T-helper 1 cell (primary cell): ENCODE measurements at places on chromosomes 3 and 15.

DNA sequence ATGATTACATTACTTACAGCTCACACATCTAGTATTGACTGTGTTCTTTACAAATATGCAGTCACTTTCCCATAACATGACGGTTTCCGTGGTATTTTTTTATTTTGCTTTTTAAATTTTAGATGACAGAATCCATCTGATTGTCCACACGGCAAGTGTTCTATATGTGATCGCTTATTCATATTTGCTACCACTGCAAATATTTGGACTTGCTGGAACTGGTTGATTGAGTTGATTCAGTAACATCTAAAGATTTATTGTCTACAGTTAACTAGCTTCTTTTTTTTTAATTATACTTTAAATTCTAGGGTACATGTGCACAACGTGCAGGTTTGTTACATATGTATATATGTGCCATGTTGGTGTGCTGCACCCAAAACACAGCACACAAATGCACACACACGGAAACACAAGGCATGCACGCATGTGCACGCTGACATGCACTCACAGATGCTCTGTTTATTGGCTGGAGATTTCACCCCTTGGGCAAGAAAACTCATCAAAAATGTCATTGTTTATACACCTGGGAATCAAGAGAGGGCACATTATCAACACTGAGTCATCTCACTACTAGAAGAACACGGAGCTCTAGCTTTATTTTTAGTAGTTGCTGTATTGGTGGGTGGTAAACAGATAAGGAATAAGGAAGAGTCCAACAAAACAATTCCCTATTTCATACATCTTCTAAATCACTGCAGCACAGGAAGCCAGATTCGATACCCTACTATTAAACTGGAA lies 16.4 kb downstream of the ARRDC4 start:
- DNase-seq, result no peak

- DNase-seq, result no peak
Measured at GRCh38 chr15:73629798-73630429, 3.3 kb downstream of the NPTN start.

- DNase-seq, result no peak
Measured at GRCh38 chr3:25820366-25820765, 30.5 kb downstream of the OXSM start.

GRCh38 chr3:45646051-45646585 lies 43.1 kb upstream of the SACM1L start:
- no peak for DNase-seq

DNA sequence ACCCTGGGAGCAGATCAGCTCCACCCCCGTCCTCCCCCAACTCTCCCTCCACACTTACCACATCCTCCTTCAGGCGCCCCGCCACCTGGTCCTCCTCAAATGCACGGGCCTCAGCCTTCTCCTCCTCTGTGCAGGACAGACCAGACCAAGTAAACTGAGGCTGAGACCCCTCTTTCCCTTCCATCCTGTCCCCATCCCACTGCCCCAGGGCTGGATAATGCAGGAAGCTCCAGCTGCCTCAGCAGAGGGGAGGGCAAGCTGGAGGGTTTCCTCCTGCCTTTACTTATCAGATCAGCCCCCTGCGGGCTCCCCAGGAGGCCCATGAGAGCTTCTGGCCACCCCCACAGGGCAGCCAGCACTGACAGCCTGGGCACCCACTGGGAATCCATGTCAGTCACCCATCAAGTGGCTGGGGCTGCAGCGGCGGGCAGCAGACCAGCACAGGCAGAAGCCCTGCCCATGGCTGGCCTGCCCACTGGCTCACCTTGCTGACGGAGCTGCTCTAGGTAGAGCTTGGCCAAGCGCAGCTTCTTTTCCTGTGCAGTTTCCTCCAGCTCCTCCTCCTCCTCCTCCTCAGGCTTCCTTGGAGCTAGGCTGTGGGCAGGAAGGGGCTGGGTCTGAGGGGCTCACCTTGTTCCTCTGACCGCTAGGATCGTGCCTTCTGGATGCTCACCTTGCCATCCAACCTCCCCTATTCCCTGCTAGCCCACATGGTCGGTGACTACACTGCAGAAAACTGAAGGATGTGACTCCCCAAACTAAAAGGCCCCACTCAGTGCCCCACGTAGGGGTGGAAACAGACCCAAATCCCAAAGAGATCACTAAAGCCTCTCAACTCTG lies 3.9 kb downstream of the RRP9 start:
- DNase-seq, result no peak

DNA sequence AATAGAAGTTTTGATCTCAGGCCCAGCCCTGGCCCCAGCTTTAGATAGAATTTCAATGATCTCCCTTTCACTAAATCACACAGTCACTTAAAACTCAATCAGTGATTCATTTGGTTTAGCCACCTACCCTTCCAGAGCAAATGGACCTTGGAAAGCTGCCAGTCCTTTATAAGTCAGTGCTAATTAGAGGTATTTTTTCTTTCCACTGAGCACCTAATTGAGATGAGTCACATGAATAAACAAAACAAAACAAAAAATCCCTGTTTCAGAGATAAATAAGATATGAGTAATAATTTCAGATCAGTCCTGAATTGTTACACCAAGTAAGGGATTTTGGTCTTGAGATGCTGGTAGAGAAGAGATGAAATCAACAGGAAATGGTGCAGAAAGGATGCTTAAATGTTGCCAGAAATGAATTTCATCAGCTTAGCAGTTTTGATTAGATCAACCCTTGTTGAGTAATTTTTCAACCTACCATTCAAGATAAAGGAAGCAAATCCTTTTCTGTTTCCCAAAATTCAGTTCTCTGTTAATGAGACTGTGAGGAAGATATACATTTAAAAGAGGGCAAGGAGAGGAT lies 352.0 kb upstream of the COL8A1 start:
- DNase-seq, result no peak

DNA sequence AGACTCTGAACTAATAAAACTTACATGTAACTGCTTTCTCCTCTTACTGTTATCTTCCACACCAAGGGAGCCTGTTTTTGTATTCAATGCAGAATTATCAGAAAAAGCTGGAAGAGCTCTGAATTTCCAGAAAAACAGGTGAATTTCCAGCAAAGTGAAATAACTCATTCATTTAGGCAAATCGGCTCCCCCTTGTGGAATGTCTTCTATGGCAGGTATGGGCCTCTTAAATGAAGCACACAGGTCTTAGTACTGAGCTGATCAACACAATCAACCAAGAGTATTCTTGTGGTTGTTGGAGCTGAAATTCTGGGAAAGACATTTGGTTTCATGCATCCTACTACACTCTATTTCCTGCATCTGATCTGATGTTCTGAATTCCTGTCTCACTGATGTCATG lies 31.0 kb upstream of the PTPRG start:
- DNase-seq, result no peak

DNA sequence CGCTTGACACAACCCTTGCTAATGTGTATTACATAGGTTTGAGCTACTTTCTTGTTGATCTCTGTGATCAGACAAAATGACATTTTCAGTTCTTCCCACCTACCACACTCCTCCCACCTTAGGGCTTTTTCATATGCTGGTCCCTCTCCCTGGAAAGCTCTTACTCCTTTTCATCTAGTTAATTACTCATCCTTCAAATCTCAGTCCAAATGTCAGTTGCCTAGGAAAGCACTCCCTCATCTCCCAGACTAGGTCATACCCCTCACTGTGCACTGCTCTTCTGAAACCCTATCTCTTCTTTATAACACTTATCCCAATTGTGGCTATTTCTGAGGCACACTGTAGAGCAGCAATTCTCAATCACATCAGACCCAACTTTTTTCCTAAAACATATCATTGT lies 7.3 kb downstream of the ZNF106 start:
- DNase-seq, result no peak

DNA sequence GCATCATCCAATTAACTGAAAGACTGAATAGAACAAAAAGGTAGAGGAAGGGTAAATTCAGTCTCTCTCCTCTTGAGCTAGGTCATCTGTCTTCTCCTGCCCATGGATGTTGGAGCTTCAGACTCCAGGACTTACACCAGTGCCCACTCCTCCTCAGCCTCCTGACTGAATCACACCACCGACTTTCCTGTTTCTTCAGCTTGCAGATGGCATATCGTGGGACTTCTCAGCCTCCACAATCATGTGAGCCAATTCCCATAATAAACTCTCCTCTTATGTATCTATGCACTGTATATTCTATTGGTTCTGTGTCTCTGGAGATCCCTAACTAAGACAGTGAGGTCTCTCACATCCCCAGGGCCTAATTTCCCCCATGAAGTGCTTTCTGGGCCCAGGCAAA lies 140.4 kb downstream of the CD47 start:
- no peak for DNase-seq

DNA sequence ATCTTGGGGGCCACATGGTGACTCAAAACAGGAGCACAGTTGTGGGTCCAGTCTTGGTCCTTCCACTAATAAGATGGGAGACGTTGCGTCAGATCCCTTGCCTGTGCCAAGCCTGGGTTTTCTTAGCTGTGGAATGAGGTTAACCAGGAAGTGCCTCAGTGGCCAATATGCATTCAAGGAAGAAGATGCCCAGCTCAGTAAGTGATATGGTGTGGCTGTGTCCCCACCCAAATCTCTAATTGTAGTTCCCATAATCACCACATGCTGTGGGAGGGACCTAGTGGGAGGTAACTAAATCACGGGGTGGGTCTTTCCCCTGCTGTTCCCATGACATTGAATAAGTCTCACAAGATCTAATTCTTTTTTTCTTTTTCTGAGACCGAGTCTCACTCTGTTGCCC lies 6.4 kb downstream of the ALG1L2 start:
- DNase-seq, result no peak

GRCh38 chr3:170531054-170531453 lies 54.8 kb downstream of the SLC7A14 start:
- no peak for DNase-seq

- DNase-seq, result no peak
Measured at GRCh38 chr3:100033184-100033583, 81.1 kb downstream of the FILIP1L start.

DNA sequence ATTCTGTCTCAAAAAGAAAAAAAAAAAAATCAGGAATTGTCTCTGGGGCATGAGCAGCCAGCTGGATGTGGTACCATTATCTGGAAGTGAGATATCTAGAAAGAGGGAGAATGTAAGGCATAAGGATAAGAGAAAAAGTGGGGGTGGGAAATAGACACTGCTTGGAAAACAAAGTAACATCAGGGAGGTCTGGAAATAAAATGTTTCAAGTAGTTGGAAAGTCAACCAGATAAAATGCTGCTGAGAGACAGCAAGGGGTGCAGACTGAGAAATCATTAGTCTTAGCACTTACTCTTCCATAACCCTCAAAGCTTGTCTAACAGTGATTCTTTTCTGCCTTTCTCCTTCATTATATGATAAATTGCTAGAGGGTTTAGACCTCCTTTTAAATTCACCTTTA lies 159.7 kb upstream of the TBL1XR1 start:
- no peak for DNase-seq

DNA sequence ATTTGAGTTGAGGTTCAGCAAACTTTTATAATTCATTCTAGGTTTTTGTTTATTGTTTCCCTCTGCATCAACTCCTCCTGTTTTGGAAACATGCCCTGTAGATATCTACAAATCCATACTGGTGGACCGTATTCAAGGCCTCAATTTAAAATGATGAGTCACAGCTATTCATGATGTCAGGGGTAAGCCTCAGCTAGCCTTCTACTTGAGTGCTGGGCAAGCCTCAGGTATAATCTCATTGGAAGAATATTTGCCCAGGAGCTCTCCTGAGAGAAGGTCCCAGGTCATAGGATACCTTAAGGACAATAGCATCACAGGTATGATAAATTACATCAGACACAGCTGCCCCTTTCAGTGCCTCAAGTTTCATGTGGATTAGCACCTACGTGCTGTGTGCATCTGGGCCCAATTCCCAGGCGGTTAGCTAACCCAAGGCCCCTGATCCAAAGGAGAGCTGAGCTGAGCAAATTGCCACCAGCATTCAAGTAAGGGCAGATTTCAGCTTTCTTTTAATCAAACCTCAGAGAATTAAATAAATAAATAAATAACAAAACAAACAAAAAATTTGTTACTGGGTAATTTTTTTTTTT lies 87.5 kb downstream of the KCNMB2 start:
- no peak for DNase-seq

- DNase-seq, result peak; percentile 10
Measured at GRCh38 chr3:113606539-113607218, 74.3 kb downstream of the SIDT1 start.

DNA sequence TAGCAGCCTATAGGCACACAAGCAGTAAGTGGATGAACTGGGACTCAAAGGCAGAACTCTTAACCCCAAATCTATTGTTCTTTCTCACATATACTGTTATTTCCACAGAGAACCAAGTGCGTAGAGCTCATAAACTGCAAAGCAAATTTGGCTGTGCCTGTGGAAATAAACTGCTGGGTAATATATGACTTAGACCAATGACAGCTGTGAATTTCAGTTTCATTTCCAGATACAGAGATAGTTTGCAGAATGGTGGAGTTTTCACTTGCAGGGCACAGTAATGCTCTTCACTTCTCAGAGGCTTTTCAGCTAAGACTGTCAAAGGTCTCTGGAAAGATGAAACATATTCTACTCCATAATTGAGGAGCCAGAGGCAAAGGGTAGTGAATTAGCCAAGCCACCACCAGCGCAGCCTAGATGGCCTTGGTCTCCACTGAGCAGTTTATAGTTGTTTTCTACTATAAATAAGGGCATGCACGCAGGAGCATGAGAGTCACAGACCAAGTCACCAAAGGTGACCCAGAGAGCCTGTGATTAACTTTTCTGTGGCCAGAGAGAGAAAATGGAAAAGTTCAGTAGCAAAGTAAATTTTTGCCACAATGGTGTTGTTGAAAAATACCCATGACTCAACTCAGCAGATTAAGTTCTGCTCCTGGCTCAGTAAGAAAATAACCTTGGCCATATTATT lies 180.7 kb upstream of the GRM7 start:
- DNase-seq, result no peak

DNA sequence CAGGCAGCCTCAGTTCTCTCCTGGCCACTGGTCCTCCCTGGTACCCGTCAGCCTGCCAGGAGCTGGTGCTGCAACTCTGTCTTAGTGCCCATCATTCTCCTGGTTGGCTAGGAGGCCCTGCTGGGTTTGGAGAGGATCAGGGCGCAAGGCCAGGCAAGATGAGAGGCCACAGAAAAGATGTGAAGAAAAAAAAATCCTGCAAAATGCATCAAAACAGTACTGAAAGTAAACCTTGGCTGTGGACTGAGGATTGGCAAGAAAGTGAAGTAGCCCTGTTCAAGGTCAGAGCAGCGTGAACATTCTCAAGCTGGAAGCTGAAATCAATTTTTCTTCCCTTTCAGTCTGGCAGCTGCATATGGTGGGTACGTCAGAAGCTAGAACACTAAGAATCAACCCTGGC lies 74.2 kb downstream of the GTF2E1 start:
- DNase-seq, result no peak

GRCh38 chr3:102205647-102206046 lies 229.2 kb upstream of the ZPLD1 start:
- DNase-seq, result no peak

- DNase-seq, result no peak
Measured at GRCh38 chr3:102301155-102301880, 133.5 kb upstream of the ZPLD1 start.
